ENCODE measurements at places on chromosomes 12 and 14. TPM values are rescaled to one million over a fixed set of nuclear protein-coding genes. Genes with fewer than 3 reads are reported as not detected.

Gene C12orf54
- total RNA-seq: not detected

Gene RABGGTA
- 52.2 TPM for total RNA-seq

Gene FZD10
- not detected for total RNA-seq

Gene CLEC6A
- not detected for total RNA-seq

Gene FOXJ2
- total RNA-seq: 20.7 TPM

Gene GALNT9
- total RNA-seq: not detected

Gene TAS2R7
- not detected for total RNA-seq

Gene KLHL33
- 0.05 TPM for total RNA-seq

Gene C12orf56
- 0.15 TPM for total RNA-seq

Gene RAB2B
- 32.5 TPM for total RNA-seq

DNA sequence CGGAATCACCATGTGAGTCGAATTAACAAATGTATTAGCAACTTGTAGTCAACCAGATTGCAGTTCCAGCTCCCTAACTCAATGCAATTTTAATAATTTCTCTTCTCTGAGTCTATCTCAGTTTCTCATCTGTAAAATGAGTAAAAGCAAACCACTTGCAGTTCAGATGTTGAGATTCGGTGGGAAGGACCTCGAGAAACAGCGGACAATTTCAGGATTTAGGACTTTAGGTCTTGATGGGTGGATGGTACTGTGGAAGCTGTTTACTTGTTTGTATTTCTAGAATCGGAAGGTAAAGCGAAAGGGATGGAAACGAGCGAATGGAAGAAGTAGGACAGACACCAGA, 510 bp upstream of the TTC8 start:
- H3K36me3 ChIP-seq: no peaks in the 10 kb centered on the region
- peaks cover 14% of the 10 kb centered on the region for H3K27me3 ChIP-seq
- H3K27ac ChIP-seq: peak overlapping the region; percentile 93
- peaks cover 14% of the 10 kb centered on the region for H3K4me1 ChIP-seq

- H3K4me3 ChIP-seq: no peak overlapping the region
- no peak overlapping the region for H3K27ac ChIP-seq
- peaks cover 2% of the 10 kb centered on the region for H3K36me3 ChIP-seq
- DNase-seq: no peak
- H3K4me1 ChIP-seq: peaks cover 5% of the 10 kb centered on the region
Observed at GRCh38 chr12:121932914-121933521, 14.6 kb downstream of the CFAP251 start.

DNA sequence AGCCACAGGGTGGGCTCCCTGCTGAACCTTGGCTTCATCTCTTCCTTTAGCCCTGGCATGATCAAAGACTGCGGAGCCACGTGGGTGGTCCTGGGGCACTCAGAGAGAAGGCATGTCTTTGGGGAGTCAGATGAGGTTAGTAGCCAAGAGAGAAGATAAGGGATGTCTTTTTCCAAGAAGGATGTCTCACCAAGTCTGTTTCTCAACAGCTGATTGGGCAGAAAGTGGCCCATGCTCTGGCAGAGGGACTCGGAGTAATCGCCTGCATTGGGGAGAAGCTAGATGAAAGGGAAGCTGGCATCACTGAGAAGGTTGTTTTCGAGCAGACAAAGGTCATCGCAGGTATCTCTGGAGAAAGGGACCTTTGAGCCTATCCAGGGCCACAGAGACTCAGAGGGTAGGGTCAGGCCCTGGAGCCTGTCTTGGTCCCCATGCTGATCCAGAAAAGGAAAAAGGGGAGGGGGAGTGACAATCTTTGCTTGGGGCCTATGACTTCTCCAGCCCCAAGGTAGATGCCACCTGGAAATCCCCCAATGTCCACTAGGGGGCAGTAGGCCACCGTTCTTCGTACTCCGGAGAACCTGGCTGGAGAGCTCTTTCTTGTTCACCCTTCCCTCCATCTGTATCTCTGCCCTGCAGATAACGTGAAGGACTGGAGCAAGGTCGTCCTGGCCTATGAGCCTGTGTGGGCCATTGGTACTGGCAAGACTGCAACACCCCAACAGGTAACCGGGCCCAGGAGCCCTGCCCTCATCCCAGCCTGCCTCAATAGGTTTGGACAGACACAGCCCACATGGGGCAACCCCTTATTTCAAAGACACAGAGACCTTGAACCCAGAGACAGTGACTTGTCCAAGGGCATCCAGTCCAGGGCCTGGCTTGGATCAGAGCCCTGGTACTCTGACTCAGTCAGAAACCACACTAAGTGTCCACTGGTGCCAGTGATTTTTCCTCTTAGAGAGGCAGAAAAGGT, 2.0 kb downstream of the TPI1 start:
- peak overlapping the region; percentile 96 for H3K4me3 ChIP-seq
- H3K4me1 ChIP-seq: peaks cover 62% of the 10 kb centered on the region
- peaks cover 61% of the 10 kb centered on the region for H3K36me3 ChIP-seq
- H3K27me3 ChIP-seq: no peaks in the 10 kb centered on the region

- peaks cover 3% of the 10 kb centered on the region for H3K36me3 ChIP-seq
- H3K4me3 ChIP-seq: no peak overlapping the region
- peaks cover 7% of the 10 kb centered on the region for H3K27me3 ChIP-seq
Observed at GRCh38 chr12:67441736-67442346, 172.7 kb downstream of the CAND1 start.

GRCh38 chr12:70722584-70723343, 85.5 kb upstream of the PTPRB start:
- H3K27me3 ChIP-seq: peaks cover 9% of the 10 kb centered on the region
- H3K4me1 ChIP-seq: peaks cover 5% of the 10 kb centered on the region
- no peak for DNase-seq

DNA sequence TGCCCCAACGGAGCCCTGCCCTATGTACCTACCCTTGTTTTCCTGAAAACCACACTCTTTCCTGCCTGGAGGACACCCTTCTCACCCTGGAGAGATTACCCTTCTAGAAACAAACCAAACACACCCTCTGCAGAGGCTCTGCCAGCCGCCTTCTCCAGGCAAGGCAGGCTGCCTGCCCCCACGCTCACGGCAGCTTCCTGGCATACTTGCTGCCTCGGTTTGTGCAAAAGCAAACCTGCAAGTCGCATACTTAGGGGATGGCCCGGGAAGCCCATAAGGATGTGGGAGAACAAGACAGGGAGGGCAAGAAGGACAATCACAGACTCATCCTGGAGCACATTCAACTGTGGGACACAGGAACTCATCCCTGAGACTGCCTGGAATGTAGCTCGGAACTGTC, 154.0 kb upstream of the DIO3 start:
- H3K4me3 ChIP-seq: no peak overlapping the region
- no peaks in the 10 kb centered on the region for H3K4me1 ChIP-seq
- peaks cover 9% of the 10 kb centered on the region for H3K27me3 ChIP-seq
- no peak for DNase-seq
- no peaks in the 10 kb centered on the region for H3K36me3 ChIP-seq

- DNase-seq: no peak
- H3K27ac ChIP-seq: no peak overlapping the region
- no peak overlapping the region for H3K4me3 ChIP-seq
- H3K27me3 ChIP-seq: no peaks in the 10 kb centered on the region
- peaks cover 18% of the 10 kb centered on the region for H3K4me1 ChIP-seq
Observed at GRCh38 chr12:124520265-124520701, 47.1 kb downstream of the NCOR2 start.

DNA sequence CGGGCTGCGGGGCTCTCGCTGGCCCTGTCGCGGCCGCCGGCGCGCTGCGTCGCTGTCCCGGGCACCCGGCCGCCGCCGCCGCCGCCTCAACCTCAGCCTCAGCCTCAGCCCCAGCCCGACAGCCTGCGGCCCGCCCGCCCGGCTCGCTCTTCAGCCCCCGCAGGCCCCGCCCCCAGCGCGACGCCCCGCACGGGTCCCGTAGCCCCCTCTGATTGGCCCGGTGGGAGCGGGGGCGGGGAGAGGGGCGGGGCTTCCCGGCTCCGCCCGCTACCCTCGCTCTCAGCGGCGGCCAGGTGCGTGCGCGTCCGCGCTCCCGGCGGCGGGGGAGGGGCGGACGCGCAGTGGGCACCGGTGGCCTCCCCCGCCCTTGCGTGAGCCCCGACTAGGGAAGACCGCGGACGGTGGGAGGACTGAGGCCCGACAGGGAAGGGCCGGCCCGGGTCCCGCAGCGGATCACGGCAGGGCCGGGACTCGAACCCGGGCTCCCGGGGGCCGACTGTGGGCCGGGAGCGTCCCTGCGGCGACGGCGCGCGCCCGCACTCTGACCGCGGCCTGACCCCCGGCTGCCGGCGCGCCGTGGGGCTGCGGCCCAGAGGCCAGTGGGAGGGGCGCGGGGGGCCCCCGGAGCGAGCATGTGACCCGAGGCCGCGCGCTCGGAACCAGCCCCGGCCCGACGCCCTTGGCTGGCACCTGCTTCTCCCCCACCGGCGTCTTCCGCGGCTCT, at the start of gene PPP1R13B:
Gene PPP1R13B, minus strand, starts transcription at position 125 of the 724 bp plus-strand sequence. CDS start 268 bp downstream, outside the sequence.
- H3K4me1 ChIP-seq: peaks cover 15% of the 10 kb centered on the region
- peak; percentile 87 for DNase-seq
- H3K36me3 ChIP-seq: no peaks in the 10 kb centered on the region
- H3K4me3 ChIP-seq: peak within 1 kb of the TSS; percentile 85
- H3K27me3 ChIP-seq: peaks cover 20% of the 10 kb centered on the region

- no peak for DNase-seq
- no peak overlapping the region for H3K27ac ChIP-seq
- H3K27me3 ChIP-seq: peaks cover 5% of the 10 kb centered on the region
- H3K4me3 ChIP-seq: peak overlapping the region; percentile 15
Observed at GRCh38 chr14:75987201-75987970, 1.8 kb downstream of the IFT43 start.

- DNase-seq: no peak
- peaks cover 31% of the 10 kb centered on the region for H3K36me3 ChIP-seq
Observed at GRCh38 chr12:12425616-12426015, 68.7 kb downstream of the BORCS5 start.

DNA sequence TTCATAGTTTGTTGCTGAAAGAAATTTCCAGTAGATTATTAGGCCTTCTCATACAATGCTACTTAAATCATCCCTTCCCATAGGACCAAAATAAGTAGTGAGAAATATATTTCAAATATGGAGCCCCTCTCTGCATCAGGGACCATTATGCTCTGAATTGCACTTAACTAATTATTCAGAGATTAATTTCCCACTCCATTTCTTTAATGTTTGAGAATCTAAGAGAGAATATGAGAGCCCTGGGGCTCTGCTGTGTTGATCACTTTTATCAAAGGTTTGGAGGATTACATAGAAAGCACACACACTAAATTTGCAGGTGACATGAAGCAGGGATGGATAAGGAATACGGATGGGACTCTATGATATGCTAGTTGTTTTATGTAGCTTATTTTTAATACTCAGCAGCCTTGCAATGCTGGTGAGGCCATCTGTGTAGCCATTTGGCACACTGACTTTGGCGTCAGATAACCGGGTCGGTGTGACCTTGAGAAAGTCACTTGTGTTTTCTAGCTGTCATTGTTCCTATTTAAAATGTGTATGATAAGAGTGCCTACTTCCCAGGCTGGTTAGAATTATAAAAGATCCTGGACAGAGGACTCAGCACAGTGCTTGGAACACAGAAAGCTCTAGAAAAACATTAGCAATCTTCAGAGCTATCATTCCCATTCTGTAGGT, 49.9 kb upstream of the FBXO21 start:
- no peak overlapping the region for H3K4me3 ChIP-seq
- no peaks in the 10 kb centered on the region for H3K36me3 ChIP-seq
- no peak for DNase-seq
- peaks cover 2% of the 10 kb centered on the region for H3K27me3 ChIP-seq
- no peaks in the 10 kb centered on the region for H3K4me1 ChIP-seq

- H3K27me3 ChIP-seq: peaks cover 4% of the 10 kb centered on the region
- DNase-seq: no peak
- H3K4me3 ChIP-seq: no peak overlapping the region
- H3K27ac ChIP-seq: no peak overlapping the region
Observed at GRCh38 chr12:14186193-14186502, 179.3 kb upstream of the ATF7IP start.

DNA sequence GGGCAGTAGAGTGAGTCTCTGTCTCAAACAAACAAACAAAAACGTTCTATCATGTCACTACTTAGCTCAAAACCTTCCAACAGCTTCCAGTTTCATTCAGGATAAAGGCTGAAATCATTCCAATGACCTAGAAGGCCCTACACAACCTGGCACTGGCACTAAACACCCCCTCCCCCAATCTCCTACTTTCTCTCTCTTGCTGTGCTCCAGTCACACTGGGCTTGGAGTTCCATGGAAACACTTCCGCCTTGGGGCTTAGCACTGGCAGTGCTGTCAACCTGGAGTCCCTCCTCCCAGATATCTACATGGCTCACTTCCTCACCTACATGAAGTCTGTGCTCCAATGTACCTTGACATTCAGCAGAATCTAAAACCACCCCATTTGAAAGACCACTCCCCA, 65.0 kb upstream of the SINHCAF start:
- no peak overlapping the region for H3K27ac ChIP-seq
- DNase-seq: no peak
- no peak overlapping the region for H3K4me3 ChIP-seq
- peaks cover 9% of the 10 kb centered on the region for H3K27me3 ChIP-seq

GRCh38 chr14:81826081-81826480, 292.4 kb upstream of the SEL1L start:
- H3K4me1 ChIP-seq: no peaks in the 10 kb centered on the region
- H3K4me3 ChIP-seq: no peak overlapping the region
- no peaks in the 10 kb centered on the region for H3K27me3 ChIP-seq
- DNase-seq: no peak
- no peaks in the 10 kb centered on the region for H3K36me3 ChIP-seq
- no peak overlapping the region for H3K27ac ChIP-seq

DNA sequence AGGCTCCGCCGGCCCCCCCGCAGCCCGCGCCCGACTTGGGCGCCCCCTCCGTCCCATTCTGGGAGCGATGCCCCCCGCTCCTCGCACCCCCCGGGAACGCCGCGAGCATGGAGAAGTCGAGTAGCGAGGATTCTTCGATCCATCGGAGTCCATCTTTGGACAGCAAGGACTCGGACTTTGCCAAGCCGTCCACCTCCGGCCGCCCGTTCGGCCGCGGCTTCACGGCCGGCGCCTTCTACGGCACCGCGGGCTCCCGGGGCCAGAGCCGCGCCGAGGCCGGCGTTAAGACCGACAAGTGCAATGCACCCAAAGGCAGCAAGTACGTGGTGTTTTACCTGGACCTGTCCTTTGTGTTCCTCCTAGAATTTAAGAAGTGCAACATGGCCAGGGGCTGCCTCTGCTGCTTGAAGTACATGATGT, 123.6 kb downstream of the TSPAN9 start:
- H3K4me3 ChIP-seq: no peak overlapping the region
- H3K27ac ChIP-seq: no peak overlapping the region
- no peak for DNase-seq
- no peaks in the 10 kb centered on the region for H3K4me1 ChIP-seq
- no peaks in the 10 kb centered on the region for H3K36me3 ChIP-seq
- H3K27me3 ChIP-seq: peaks cover 38% of the 10 kb centered on the region

GRCh38 chr12:12338527-12339168, 11.4 kb downstream of the MANSC1 start:
- H3K36me3 ChIP-seq: no peaks in the 10 kb centered on the region
- DNase-seq: no peak
- H3K4me3 ChIP-seq: no peak overlapping the region
- H3K27me3 ChIP-seq: no peaks in the 10 kb centered on the region

DNA sequence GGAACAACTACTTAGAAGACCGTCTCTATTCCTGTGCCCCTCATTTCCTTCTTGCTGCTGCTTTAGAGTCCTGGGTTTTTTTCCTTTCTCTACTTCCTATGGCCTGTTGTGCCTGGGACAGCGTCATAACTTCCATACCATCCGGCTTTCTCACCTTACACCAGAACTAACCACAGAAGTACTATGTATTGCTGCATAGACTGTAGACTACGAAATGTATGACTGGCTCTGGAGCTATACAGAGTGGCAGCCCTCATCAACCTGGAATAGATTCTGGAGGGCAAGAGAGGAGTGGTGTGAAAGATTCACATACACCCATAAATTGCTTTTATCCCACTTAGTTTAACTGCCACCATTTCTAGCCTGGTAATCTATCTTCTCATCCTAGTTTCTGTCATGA, 16.9 kb upstream of the SRP54 start:
- H3K4me1 ChIP-seq: peaks cover 14% of the 10 kb centered on the region
- H3K27me3 ChIP-seq: no peaks in the 10 kb centered on the region
- peak overlapping the region; percentile 62 for H3K27ac ChIP-seq
- DNase-seq: no peak
- peaks cover 13% of the 10 kb centered on the region for H3K36me3 ChIP-seq
